ENCODE measurements at places on chromosomes 4 and X.
A peak's percentile ranks its signal among the peaks of the same experiment; 100 is the strongest.

- DNase-seq = no peak
These were observed at the start of gene CNKSR2 for GRCh38 chrX:21374163-21374993. TSS of gene CNKSR2 (plus strand) at chrX:21374418. CDS start at chrX:21374898, 480 bp downstream.

DNA sequence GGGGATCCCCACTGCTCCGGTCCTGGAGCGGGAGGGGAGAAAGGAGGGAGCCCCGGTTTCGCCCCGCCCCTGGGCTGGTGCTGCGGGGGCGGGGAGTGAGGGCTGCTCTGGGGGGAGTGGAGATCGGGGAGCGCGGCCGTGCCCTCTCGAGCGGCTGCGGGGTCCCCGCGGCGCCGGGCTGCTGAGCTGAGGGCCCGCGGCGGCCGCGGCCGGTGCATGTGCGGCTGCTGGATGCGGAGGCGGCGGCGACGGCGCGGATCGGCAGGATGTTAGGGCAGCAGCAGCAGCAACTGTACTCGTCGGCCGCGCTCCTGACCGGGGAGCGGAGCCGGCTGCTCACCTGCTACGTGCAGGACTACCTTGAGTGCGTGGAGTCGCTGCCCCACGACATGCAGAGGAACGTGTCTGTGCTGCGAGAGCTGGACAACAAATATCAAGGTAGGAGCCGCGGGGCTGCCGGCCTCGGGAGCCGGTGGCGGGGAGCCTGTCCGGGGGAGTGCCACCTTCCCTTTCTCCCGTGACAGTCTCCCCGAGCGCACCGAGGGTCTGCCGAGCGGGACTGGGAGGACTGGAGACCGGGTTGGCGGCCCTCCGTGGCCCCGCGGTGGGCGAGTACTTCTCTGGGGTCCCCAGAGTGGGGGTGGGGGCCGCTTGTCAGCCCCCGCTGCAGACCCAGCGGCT is at the start of gene ING2:
Gene ING2, plus strand, starts transcription at position 129 of the 681 bp plus-strand sequence. Its CDS starts 138 bp downstream, at position 267.
- peak; percentile 85 for DNase-seq

GRCh38 chr4:26108054-26108453 is 194.0 kb downstream of the SMIM20 start:
- DNase-seq = no peak

- DNase-seq = peak; percentile 15
These were observed 196.0 kb upstream of the RBPJ start for GRCh38 chr4:26124753-26125321.

- DNase-seq = no peak
These were observed 755.8 kb downstream of the RPA4 start for GRCh38 chrX:97639526-97639925.

DNA sequence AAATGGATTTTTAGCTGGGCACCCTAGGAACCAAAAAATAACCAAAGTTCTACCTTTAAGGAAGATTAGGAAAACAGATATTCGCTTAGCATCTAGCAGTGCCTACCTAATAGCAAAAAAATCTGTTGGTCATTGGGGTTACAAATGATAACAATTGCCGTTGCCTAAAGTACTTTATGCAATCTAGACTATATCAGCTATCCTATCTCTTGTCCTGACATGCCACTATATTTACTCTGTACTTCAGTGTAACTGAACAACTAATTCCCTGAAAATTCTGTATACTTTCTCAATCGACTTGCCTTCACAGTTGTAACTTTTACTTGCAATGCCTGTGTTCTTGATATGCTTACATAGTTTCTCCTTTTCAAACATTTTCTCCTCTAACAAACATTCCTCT is 282.9 kb upstream of the PCDH7 start:
- no peak for DNase-seq

- DNase-seq = peak; percentile 24
These were observed 2.7 kb downstream of the NALF2 start for GRCh38 chrX:69506617-69507499.

- no peak for DNase-seq
These were observed 85.3 kb upstream of the STX18 start for GRCh38 chr4:4627111-4627510.

- no peak for DNase-seq
These were observed 14.4 kb downstream of the ATRX start for GRCh38 chrX:77771601-77772000.

- DNase-seq = peak; percentile 50
These were observed 3.5 kb downstream of the HUWE1 start for GRCh38 chrX:53682885-53683555.

- DNase-seq = no peak
These were observed 107.7 kb upstream of the ATXN3L start for GRCh38 chrX:13427441-13428052.

- peak; percentile 95 for DNase-seq
These were observed at the start of gene ZNF81 for GRCh38 chrX:47836164-47837072. TSS of gene ZNF81 (plus strand) at chrX:47836902. CDS start at chrX:47846268, 9,366 bp downstream.

DNA sequence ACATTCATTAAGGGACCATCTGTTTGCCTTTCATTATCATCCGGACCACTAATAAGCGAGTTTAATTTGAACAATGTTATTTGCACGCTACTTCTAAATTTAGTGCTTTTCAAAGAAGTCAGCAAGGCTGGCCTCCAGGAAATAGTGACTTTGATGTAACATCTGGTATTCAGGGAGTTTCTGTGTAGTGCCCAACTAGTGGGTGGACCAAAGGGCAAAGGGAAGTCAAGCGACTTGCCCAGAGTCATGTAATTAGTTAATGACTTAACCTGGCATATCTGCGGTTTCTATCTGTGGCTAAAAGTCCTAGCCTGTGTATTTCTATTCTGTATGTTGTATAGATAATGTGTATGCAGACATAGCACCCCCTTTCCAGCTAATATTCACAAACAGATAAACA is 56.3 kb upstream of the LCORL start:
- no peak for DNase-seq

DNA sequence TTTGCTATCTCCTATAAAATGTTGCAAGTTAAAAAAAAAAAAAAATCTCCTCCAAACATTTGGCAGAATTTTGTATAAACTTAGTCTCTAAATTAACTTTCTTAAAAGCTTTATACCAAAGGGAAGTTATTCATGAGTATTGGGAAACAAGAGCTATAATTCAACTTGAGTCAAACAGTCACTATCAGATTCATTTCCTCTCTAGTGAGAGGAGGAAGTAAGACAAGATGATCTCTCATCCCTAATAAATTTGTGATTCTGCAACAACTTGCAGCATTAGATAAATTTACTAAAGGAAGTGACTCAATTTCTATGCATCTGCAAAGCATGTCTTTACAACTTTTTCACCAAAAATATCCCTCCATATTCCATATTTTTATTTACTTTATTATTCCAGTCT is 135.4 kb upstream of the GNPDA2 start:
- DNase-seq = peak; percentile 6

DNA sequence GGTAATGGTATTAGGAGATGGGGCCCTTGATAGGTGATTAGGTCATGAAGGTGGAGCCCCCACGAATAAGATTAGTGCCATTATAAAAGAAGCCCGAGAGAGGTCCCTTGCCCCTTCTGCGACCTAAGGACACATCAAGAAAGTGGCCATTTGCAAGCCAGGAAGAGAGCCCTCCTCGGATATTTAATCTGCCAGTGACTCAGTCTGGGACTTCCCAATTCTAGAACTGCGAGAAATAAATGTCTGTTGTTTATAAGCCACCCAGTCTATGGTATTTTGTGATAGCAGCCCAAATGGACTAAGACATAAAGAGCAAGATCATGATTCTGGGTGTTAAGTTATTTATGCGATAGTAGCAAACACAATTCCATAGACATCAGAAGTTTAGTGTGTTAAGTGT is 192.2 kb downstream of the LDB2 start:
- DNase-seq = no peak

GRCh38 chr4:95084584-95084983 is 326.8 kb downstream of the BMPR1B start:
- DNase-seq = peak; percentile 30

- no peak for DNase-seq
These were observed 11.8 kb upstream of the CD40LG start for GRCh38 chrX:136636121-136636520.

- peak; percentile 65 for DNase-seq
These were observed 31.2 kb downstream of the PJA1 start for GRCh38 chrX:69133921-69134542.

- no peak for DNase-seq
These were observed 320.7 kb upstream of the FTHL17 start for GRCh38 chrX:31392513-31392912.

DNA sequence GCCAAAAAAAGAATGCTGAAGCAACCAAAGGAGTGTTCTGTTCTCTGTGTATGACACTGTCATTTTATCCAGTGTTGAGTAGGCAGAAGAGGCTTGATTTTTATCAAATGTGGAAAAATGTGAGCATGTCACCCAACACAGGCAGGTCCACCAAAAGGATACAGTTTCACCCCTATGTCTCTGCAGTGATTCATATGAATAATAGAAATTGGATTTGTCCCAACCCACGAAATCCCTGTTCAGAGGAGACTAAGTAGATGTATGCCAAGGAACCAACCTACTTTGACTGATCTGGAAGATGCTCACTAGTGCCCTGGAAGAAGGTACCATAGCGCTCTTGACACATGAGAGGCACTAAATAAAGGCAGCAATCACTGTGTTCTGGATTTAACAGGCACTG is 72.5 kb downstream of the FGF13 start:
- DNase-seq = peak; percentile 1

DNA sequence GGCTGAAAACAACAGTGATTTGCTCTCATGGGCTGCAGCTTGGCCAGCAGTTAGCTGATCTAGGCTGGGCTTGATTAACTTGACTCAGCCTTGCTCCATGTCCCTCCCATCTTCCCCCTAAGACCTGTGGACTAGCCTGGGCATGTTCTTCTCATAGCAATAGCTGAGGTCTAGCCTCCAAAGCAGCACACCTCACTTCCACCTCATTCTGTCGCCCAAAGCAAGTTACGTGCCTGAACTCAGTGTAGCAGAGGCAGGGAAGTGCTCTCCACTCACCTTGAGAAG is 62.2 kb downstream of the EVC start:
- DNase-seq = peak; percentile 92
